ENCODE measurements at places on chromosomes 3 and 15.

GRCh38 chr3:112348943-112349342, 16.0 kb downstream of the CD200 start:
- DNase-seq = no peak

DNA sequence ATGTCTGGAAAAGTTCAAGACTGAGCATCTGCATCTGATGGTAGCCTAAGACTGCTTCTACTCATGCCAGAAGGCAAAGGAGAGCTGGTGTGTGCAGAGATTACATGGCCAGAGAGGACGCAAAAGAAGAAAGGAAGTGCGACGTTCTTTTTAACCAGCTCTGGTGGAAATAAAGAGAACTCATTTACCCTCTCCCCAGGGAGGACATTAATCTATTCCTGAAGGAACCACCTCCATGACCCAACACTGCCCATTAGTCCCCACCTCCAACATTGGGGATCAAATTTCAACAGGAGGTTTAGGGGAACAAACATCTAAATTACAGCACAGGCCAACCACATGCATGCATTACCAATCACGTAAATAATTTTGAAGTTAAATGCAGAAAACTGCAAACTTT, 1.5 kb upstream of the NCK1 start:
- DNase-seq = no peak

- DNase-seq = no peak
Measured at GRCh38 chr3:17204049-17204650, 319.4 kb downstream of the PLCL2 start.

DNA sequence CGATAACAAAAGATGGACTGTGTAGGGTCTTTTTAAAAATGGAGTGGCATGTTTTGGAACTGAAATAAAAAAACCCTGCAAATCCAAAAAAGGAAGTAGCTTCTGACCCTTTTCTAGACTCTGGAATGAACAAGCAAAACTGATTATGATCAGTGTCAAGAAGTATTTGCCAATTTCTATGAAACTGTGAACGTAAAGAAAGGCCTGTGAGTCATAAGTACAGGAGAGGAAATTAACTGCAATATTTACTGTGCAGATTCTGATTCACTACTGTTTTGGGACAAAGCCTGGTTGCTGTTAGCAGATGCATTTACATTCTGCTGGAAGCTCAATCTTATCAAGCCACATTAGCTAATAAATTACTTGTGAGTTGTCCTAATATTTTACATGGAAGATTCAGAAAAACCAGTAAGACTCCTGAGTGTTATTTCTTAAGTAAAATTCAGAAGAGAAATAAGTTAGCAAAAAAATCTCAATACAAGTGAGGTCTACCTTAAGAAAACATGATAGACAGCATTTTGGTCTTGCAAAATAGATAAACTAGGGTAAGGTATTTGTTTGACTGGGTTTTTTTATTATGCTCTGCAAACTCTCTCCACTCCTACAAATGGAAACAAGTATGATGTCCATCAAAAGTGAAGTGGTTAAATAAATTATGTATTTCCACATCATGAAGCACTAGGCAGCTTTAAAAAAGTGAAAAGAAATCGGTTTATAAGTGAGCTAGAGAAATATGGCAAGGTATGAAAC, 90.2 kb upstream of the LMOD3 start:
- no peak for DNase-seq

DNA sequence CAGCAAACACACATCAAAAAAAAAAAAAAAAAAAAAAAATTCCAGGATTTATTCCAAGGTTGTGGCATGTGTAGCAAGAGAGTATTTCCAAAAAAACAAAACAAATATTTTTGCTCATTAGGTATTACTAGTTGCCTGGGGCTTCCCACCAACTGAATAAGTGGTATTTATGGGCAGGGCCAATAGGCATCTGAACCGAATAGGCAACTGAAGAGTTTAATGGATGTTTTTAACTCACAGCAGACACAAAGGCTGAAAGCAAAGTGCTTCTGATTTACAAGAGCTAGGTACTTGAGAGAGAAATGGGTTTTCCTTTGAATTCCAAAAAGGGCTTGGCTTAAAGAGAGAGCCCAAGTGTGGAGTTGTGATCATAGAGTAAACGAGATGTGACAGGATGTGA, 21.4 kb downstream of the EIF4E3 start:
- no peak for DNase-seq

DNA sequence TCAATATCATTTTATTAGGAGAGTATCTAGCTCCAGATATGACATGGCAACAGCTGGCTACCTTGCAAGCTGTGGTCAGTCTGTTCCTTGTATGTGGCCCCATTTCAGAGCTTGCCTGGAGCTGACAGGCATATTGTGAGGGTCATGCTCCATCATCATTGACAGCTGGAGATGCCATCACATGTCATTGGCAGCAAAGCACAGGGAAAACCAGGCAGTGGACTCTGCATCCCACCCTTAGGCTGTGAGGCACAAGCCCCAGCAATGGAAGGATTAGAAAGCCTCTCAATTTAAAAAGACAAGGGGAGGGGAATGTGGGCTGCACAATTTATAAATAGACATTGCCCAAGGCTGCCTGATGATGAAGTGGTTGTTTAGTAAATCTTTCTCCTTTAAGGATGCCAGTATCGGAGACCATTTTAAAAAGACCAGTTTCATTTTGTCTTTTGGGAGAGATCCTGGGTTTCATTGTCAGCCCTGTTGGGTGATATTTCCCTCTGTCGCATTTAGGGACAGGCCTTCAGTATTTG, 27.9 kb downstream of the LNP1 start:
- DNase-seq = no peak
